ENCODE measurements at places on chromosomes 13 and 19.

- peak; percentile 28 for DNase-seq
These were observed 1.2 kb upstream of the SLAIN1 start for GRCh38 chr13:77696006-77696878.

DNA sequence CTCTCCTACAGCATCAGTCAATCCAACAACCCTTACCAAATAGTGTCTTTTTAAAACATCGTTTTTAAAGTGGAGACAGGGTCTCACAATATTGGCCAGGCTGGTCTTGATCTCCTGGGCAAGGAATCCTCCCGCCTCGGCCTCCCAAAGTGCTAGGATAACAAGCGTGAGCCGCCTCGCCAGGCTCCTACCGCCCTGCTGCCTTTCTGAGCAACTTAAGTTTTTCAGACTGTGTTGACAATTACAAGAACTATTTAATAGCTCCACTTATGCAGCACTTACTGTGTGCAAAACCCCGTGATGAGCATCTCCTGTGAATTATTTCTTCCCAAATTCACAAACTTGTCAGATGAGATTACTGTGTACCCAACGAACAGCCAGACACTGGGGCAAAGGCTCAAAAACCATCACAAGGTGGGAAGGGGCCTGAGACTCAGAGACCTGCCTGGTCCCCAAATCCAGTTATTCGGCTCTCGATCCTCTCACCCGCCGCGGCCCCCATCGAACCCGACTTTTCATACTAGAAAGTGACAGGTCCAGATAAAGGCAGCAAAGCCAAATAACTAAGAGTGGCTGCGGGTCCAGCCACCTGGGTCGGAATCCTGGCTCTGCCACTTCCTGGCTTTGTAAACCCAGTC is 581 bp downstream of the RPL18 start:
- DNase-seq = no peak

- DNase-seq = no peak
These were observed 36.5 kb downstream of the KL start for GRCh38 chr13:33052506-33053280.

GRCh38 chr13:106818971-106819370 is 251.0 kb upstream of the ARGLU1 start:
- DNase-seq = no peak

DNA sequence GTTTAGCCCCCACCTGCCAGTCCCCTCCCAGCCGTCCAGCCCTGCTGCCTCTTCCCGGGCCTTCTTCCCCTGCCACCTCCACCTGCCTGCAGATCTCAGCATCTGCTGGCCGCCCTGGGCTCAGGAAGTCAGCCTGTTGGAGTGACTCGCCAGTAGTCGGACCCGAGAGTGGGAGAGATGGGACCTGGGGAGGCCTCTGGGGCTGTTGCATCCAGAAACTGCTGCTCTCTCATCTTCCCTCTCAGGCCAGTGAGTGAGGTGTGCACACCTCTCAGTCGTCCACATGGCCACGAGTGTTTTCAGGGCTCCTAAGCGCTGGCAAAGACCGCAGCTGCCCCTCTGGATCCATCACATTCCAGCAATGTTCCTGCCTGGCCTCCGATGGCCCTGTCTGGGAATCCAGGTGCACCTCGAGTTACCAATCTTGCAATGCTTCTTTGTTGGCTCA is 151.8 kb upstream of the SOX1 start:
- DNase-seq = no peak

DNA sequence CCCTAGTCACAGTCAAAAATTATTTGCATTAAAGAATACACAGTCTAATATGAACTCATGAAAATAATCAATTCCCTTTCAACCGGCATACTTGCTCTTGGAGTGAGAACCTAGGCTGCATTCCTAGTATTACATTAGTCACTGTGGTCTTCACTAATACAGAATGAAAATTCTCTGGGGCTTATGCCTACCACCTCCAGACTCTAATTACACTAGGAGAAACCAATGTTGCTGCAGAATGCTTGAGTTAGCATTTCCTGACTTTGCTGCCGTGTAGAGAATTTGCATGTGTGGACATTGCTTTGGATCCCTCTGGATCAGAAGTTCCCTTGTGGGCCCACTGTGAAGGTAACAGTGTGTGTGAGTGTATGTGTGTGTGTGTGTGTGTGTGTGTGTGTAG is 87.8 kb downstream of the CCNA1 start:
- no peak for DNase-seq

GRCh38 chr19:17751912-17752273 is 616 bp downstream of the FCHO1 start:
- DNase-seq = no peak

- DNase-seq = no peak
These were observed 321 bp upstream of the VPS36 start for GRCh38 chr13:52450793-52451116.

- DNase-seq = peak; percentile 96
These were observed at the start of gene ZNF154 for GRCh38 chr19:57708641-57709361. ZNF154 (minus strand) TSS chr19:57709204; CDS start chr19:57708971, 233 bp downstream.

DNA sequence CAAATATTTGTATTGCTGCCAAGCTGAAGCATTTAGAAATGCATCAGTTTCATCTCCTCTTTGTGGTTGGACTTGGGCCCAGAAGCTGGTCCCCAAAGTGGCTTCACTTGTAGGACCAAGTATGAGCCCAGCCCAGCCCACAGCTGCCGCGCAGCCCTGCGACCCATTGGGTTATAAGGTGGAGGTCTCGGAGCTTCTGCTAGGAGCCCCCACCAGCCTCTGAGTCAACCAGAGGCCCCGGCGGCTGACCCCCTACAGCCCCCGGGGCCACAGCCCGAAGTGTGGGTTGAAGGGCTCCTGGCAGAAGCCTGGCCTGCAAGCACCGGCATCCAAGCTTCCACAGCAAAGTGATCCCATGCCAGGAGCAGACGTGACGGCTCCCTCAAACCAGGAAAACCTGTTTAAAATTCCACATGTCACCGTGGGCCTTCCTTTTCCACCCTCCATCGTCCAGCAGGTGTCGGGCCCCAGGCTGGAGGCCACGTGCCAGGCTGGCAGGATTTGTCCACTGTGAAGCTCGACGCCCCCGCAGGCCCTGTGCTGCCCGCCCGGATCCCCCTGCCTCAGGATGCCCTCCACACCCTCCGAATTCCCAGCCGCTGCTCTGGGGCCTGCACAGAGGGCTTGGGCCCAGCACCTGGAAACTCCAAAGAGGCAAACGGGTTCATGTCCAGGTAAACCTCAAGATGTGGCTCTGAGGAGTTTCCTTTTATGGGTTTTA is 54.7 kb downstream of the C13orf46 start:
- peak; percentile 6 for DNase-seq

DNA sequence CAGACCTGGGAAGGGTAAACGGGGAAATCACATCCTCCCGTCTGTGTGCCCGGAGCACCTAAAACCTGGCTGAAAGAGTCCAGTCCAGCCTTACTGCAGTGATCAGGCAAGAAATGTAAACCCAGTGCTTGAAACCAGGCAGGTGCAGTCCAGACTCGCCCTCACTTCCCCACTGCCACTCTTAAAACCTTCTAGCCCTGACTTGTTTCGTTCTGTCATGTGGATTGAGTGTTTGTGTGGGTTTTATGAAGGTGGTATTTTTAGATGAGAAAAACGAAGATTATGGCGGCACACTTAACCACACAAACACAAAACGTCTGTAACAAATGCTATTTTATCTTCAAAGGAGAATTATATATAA is 839 bp upstream of the CKAP2 start:
- peak; percentile 26 for DNase-seq

GRCh38 chr19:11506101-11506555 is 489 bp upstream of the ZNF653 start:
- DNase-seq = no peak

DNA sequence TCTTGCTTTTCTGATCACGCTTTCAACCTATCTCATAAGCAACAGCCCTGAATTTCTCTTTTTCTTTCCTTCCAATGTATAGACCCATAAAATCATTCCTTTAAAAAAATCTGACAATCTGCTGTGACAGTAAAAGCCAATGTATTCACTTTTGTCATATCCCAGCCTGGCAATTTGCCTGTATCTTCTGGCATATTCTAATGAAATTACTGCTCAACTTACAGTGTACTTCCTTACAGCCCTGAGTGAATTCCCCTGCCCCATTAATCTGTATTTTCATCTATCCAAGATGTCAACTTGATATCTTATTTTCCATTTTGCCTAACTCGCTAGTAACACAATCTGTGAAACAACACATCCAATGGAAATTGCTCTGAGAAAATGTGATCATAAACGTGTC is 18.0 kb upstream of the SERP2 start:
- no peak for DNase-seq

DNA sequence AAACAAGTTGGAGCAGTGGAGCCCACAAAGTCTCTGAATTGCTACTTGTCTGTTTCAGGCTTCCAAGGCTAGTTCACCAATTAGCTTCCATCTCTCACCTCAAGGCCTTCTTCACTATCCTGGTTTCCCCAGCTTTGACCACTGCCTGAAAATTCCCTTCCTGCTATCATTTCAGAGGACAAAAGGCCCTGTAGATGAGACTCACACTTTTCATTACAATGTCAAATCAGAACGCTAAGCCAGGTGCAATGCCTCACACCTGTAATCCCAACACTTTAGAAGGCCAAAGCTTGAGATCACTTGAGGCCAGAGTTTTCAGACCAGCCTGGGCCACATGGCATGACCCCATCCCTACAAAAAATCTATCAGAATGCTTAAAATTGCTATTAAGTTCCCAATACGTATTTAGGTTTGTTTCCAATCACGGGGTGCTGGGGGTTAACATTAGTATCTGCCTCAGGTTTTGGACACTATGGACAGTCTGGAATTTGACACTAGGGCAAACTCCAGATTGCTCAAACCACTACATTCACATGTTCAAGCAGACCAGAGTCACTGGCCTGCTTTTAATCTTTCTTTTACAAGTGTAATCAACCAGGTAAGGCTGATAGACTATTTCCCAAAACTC is 5.5 kb downstream of the TPT1 start:
- DNase-seq = no peak

- DNase-seq = no peak
These were observed 27.4 kb upstream of the AKT2 start for GRCh38 chr19:40312533-40312932.

DNA sequence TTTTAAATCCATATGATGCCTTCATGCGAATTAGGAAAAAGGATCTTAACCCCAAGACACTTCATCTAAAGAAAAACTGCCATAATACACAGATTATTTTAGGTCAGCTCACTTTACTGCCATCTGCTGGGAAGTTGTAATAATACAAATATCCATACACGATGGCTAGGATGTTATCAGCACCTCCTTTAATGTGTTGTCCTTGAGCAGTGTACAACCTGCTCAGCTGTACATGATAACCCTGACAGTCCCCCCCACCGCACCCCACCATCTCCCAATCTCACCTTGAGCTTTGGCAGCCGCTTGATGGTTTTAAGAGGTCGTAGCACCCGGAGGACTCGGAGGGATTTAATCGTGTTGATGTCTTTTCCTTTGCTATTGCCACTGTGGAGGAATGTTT is 112.2 kb downstream of the IER2 start:
- DNase-seq = no peak

DNA sequence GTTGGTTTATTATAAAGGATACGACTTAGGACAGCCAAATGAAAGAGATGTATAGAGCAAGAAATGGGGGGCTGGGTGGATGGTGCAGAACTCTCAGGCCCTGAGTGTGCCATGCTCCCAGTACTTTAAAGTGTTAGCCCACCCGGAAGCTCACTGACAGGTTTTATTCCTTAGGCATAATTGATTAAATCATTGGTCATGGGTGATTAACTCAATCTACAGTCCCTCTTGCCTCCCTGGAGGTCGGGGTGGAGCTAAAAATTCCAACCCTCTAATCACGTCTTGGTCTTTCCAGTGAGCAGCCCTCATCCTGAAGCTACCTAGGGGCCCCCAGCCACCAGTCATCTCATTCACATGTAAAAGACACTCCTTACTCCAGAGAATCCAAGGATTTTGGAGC is 9.9 kb upstream of the LEUTX start:
- DNase-seq = peak; percentile 18

GRCh38 chr13:51437550-51438127 is 15.2 kb downstream of the INTS6 start:
- DNase-seq = no peak

- no peak for DNase-seq
These were observed 26.3 kb upstream of the INTS6 start for GRCh38 chr13:51479199-51479523.

DNA sequence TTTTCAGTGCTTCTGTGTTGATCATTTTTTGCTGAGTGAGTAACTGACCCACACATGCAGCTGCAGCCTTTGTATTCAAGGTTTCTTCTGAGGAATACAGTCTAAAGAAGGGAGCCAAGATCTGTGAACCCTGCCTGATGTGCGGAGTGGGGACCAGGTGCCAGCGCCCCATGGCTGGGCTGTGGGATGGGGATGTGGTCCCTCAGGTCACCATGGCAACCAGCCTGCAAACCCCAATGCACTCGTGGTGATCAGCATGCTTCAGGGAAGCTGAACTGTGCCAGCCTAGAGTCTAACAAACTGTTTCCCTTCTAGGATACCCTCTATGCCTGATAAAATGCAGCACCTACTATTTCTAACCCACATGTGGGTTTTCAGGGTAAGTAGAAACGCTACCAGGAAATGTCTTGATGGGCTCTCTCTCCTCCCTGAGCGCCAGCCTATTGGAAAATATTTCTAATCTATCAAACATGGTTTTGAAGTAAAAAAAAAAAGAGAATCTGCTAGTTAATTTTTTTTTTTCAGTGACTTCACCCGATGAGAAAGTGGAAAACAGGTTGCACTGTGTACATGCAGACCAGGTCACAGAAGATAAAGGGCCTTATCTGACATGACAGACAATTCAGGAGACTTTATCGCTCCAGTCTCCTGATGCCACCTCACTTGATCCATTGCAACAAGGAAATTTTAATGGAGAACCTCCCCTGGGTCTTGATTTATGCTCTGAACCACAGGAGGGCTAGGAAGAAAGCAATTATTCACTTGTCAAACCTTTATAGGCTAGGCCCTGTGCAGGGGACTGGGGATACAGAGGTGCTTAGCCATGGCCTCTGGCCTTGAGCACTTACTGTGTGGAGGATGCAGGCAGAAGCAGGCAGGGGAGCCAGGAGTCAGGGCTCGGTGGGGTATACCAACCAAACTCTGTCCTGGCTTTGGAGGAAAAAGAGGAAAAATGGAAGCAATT is 51.1 kb downstream of the RASL11A start:
- no peak for DNase-seq

DNA sequence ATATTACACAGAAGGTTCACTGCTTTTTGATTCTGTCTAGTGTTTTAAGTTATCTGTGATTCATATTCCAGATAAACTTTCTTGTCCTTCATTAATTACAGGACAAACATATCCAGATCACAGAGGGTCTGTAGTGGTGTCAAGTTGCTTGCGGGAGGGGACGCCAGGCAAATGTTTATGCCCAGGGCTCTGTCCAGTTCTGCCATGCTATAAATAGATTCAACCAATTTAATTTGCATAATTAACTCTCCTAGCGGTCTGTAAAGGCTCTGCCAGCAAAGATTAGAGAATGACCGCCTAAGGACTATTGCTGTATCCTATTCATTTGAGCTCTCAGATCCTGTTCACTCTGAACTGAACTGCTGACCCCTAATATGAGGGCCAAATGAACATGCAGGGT is 59.7 kb upstream of the TRPC4 start:
- no peak for DNase-seq

- no peak for DNase-seq
These were observed 127.0 kb upstream of the IPO5 start for GRCh38 chr13:97826421-97827012.

Data from kidney (tissue), 22 donors.